ENCODE measurements at places on chromosomes 16 and 17.
A peak's percentile ranks its signal among the peaks of the same experiment; 100 is the strongest.

- DNase-seq: no peak
Observed at GRCh38 chr17:59695945-59696681, 11.1 kb downstream of the PTRH2 start.

GRCh38 chr16:23920446-23920845 lies 84.7 kb downstream of the PRKCB start:
- DNase-seq: no peak

GRCh38 chr17:39339272-39339671 lies 62.2 kb downstream of the FBXL20 start:
- no peak for DNase-seq

- peak; percentile 7 for DNase-seq
Observed at GRCh38 chr17:32461853-32462617, 17.7 kb downstream of the PSMD11 start.

DNA sequence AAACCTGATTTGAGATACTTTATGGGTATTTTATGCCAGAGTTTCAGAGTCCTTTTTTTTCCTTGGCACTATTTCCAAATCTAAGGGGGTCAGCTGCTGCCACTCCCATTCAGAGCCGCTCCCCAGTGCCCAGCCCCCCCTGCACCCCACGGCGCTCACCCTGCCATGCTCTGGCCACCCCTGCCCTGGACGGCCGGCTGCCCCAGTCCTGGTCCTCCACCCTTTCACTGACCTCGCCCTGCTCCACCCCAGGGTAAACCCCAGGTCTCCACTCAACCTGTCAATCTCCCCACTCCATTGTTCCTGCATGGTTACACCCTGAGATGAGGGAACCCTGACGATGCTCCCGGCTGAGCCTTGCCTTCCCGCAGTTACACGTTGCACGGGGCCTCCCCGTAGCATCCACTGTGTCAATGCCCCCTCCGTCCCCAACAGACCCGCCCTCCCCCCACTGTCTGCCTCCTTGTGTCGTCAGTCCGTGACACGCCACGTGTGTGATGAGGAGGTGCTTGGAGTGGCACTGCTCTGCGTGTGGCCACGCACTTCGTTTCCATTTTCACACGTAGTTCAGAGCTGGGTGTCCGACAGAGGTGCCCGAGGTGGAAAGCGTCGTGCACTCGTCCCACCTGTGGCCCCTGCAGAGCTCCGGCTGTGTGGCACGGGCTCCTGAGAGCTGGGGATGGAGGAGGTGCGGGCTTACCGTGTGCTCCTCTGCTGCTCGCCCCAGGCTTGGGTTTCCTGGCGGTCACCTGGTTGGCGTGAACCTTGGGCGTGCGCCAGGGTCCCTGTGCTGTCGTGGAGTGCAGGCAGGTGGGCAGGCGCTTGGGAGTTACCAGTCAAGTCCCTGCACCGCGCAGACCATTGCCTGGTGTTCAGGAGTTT lies 116.5 kb downstream of the BANP start:
- no peak for DNase-seq

- no peak for DNase-seq
Observed at GRCh38 chr17:82709024-82709675, 7.4 kb upstream of the FN3KRP start.

DNA sequence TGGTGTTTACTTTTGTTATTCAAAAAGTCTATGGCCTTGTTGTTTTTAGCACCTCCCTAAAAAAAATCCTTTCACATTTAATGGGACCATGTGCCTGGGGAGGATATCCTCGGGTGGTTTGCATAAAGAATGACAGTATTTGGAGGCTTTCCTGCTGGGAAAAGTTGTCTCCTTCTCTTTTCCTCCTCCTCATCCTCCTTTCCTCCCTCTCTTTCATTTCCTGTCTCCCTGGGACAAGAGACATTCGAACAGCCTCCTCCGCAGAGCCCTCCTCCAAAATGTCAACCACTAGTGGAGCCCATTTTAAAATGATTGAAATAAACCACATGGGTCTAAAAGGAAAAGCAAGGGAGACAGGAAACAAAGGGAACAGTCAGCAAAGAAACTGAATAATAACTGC lies 67.4 kb downstream of the MYH13 start:
- no peak for DNase-seq

DNA sequence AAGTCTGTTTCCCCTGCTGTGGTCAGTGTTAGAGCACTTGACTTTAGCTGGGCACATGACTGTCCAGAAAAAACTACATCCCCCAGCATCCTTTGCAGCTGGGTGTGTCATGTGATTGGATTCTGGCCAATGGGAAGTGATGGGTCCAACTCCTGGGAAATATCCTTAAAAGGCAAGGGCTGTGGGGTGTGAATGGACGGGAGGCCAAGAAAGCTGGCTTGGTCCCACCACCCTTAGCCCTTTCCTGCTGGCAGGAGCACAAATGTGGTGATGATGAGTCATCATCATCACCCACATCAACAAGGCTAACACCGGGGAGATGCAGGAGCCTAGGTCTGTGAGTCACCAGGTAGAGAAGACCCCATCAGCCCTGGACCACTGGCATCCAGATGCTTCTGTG lies 341.7 kb downstream of the C16orf95 start:
- DNase-seq: no peak

DNA sequence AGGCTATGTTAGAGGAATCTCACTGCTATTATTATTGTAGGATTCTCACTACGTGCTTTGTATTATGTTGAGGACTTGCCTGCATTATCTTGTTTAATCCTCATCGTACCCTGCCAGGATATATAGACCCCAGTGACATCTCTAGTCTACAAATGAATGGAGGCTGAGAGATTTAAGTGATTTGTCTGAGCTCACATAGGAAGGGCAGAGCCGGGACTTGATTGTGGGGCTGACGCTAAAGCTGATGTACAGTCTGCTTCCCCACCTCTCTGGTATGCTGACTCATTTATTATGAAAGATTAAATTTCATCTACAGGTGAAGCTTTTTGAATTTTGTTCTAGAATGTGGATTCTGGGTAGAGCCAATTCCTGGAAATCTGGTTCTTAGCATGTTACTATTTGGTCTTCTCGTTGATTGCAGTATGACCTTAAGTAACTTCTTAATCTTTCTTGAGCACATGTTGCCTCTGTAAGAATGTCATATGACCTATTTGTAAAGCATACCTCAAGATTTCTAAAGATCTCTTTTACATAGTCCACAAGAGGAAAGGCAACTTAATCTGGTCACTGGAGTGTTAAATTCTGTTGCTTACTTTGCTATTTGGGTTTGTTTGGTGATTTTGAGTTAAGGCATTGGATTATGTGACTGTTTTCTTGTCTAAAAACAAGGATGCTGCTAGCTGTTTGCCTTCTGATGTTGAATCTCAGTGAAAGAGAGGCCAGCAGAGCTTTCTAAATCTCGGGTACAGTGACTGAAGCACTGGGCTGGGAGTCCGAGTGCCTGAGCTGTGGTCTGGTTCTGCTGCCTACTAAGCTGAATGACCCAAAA lies 12.4 kb downstream of the METTL9 start:
- DNase-seq: no peak

GRCh38 chr16:76222087-76222486 lies 55.1 kb upstream of the CNTNAP4 start:
- DNase-seq: no peak
